Kidney capillary endothelial cell (primary cell): ENCODE measurements at places on chromosomes 2 and 18.

- DNase-seq: no peak
Measured at GRCh38 chr18:75863696-75864095, 436.2 kb upstream of the SMIM21 start.

DNA sequence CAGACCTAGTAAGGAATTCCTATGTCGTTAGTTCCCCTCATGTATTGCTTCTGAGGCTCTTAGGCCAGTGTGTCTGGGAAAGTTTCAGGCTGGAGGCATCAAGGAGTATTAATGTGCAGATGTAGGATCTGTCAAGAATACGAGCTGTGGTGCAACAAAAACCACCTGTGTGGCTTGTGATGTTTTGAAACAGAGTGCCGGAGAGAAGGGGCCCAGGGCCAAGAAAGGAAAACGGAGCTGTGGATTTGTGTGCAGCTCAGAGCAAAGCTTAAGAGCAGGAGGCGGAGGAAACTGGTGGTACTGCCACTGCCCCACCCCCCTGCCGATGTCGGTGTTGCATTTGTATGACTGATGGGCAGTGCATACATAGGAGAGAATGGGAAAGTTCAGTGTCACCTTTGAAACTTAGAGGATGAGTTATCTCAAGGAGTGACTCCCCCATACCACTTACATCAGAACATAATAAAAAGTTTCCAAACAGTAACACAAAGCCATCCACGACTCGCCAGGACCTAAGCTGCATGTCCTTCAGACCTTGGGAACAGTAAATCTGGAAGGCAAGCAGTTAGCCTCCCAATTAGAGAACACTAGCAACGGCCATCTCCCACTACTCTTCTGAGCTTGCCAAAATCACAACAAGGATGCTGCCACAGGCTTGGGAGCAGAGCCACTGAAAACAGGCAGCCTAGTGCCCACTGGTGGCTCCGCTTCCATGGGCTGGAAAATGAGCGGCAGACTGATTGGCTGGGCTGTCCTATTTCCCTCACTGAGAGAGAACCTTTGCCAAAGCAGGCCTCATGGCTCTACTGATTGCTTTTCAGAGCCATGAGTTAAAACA lies 152.7 kb upstream of the NT5C1B start:
- no peak for DNase-seq

- no peak for DNase-seq
Measured at GRCh38 chr2:158120664-158121641, 19.3 kb downstream of the UPP2 start.

DNA sequence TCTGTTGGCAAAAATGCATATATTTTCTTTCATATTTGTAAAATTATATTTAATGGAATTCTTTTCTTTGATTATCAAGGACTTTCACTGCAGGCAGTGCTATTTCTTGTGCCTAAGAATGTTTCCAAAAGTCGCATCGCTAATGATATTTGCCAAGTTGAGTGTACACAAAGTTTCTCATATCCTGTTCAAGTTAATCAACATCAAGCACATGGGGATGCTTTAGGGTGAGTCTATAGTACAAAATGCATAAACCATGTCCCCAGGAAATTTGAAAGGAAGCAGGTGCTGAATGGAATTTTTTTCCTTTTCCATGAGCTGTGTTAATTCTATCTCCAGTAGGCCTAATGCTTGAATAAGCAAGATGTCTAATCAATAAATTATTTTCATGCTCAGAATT lies 129.7 kb downstream of the GALNT1 start:
- peak; percentile 51 for DNase-seq

- DNase-seq: no peak
Measured at GRCh38 chr2:44348400-44348799, 12.9 kb downstream of the PREPL start.

DNA sequence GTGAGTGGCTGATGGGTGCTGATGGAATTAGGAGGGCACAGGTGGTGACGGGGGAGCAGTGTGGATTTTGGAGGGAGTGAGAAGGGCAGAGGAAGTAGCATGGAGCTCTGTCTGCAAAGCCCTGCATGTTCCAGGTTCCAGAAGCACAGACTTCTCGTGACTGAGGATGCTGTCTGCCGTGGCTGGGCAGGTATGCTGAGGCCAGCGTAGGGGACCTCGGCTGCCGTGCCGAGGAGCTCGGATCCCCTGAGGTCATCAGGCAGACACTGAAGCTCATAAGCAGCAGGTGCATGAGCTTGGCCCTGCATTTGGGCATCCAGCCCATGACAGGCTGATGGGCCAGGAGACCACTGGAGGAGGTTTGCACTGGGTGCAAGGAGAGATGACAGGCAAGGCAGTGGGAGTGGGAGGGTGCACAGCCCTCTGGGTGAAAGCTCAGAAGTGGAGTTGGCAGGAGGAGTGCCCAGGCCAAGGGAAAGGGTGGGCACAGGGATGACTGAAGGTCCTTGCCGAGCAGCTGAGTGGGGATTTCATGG lies 215.3 kb downstream of the SH3RF3 start:
- DNase-seq: no peak

DNA sequence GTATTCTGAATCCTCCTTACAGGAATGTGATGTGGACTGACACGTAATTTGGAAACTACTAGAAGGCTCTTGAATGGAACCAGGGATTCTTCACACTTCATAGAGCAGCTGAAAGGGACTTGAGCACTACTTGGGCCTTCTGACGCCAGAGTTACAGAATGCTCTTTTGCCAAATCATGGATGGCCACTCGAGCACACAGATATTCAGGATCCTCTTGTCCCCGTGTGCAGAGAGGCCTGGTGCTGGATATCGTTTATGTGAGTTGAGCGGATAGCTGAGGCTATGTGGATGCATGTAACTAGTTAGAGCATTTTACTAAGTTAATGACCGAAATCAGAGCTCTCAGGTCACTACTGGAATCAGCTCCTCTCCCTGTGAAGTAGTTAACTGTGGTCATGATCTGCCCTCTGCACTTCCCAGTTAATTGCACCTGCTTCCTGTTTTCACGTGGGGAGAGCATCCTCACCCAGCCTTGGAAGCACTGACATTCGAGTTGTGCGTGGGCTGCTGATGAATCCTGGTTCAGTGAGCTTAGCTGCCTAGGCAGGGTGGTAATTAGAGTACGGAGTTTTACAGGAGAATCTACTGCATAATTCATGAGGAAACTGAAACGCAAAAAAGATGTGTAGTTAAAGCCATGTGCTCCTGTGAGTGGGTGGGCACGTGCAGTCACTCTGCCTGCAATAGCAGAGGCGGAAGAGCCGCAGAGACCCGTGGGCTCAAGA lies 5.2 kb upstream of the TPO start:
- DNase-seq: no peak

DNA sequence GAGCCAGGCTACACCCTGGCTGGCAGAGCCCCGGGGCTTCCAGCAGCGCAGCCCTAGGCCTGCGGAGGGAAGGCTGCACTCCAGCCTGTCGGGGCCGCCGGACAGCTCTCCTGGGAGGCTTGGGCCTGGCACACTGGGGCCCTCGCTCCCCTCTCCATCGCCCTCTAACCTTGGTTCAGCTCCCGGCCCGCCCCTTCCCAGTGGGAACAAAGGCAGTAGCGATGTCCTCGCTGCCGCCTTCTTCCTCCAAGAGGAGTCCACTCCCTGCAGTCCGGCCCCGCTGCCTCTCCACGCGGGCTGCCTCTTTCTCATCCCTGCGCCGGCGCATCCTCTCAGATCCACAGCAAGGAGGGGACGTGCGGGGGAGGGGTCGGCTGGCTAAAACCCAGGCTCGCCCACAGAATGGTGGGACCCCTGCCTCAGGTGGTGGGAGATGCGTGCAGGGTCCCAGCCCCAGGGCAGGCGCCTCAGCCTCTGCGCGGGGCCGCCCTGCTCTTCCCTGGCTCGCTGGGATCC lies 138.1 kb downstream of the TWIST2 start:
- DNase-seq: no peak

DNA sequence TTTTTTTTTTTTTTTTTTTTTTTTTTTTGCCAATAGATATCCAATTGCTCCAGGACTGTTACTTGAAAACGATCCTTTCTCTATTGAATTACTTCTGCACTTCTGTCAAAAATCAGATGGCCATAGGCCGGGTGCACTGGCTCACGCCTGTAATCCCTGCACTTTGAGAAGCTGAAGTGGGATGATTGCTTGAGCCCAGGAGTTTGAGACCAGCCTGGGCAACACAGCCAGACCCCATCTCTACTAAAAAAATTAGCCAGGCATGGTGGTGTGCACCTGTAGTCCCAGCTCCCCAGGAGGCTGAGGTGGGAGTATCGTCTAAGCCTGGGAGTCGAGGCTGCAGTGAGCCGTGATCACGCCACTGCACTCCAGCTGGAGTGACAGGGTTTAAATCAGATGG lies 4.3 kb upstream of the CHCHD5 start:
- no peak for DNase-seq

GRCh38 chr2:136006658-136007057 lies 21.2 kb upstream of the DARS1 start:
- DNase-seq: no peak

- no peak for DNase-seq
Measured at GRCh38 chr18:13572148-13572547, 154.2 kb downstream of the FAM210A start.

DNA sequence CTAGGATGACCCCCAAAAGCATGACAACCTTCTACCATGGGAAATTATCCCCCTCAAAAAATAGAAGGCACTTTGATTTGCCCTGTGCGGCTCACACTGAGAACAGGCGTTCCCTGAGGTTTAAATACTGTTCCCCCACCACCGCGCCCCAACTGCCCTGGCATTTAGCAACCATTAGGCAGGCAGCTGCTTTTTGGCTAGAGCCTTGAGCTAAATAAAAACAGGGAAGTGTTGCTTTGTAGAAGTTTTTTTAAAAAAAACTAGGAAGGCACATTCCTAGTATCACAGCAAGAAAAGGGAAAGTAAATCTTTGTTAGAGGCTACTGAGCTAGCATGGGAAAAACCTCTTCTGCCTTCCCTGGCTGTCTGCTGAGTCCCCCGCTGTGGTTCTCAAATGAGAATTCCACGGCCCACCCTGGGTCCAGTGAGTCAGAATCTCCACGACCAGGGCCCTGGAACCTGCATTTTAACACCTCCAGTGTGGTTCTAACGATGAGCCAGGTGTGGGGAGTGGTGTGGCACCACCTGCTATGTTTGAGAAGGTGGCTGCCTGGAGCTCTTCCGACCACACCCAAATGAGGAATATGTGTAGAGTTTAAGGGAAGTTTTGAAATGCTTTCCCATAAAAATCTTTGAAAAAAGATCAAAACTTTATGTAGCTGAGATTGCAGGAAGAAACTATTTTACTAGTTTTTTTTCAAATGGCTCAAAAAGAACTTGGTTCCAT lies 66.4 kb downstream of the VIT start:
- no peak for DNase-seq

DNA sequence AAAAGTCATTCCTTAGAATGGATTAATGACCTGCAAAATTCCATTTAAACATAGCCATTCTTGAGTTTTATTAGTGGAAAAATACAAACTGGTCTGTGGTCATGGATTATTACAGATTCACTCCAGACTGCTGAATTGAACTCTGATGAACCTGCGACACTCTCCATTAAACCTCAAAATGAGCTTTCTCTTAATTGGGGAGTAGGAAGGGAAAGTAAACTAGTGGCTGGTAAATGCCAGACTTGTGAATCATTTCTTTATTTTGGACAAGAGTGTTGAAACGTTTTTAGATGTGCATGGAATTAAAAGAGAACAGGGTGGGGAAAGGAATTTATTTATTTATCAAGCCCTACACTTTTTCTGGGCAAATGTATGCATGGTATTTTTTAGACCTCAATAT lies 321.2 kb upstream of the FANCL start:
- DNase-seq: no peak

DNA sequence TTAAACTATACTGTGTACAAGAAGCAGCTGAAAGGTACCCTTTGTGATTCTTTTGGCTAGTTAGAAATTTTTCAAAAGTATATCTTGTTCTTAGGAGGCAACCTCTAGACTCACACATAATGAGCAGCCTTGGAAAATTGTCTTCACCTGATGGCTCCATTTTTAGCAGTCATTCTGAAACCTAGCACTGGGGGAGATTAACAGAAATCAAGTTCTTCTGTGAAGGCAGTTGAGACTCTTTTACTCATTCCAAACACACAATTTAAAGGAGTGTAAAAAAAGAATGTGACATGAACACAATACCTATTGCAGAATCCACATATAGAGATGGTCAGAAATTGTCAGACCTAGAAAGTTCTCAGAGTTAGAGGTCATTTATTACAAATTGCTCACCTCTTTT lies 197.7 kb downstream of the UBE2E3 start:
- no peak for DNase-seq

DNA sequence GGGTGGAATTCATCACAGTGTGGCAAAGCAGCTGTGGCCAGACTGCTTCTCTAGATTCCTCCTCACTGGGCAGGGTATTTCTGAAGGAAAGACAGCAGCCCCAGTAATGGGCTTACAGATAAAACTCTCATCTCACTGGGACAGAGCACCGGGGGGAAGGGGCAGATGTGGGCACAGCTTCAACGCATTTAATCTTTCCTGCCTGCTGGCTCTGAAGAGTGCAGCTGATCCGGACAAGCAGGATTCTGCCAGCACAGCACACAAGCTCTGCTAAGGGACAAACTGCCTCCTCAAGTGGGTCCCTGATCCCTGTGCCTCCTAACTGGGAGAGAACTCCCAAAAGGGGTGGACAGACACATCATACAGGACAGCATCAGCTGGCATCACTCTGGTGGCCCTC lies 779.9 kb upstream of the CNTNAP5 start:
- DNase-seq: no peak

GRCh38 chr2:237218756-237219155 lies 133.1 kb downstream of the COPS8 start:
- DNase-seq: no peak
